CD4-positive, alpha-beta T cell treated with Interleukin-15 for 4 hours (primary cell): ENCODE measurements at places on chromosomes 7 and 10.

DNA sequence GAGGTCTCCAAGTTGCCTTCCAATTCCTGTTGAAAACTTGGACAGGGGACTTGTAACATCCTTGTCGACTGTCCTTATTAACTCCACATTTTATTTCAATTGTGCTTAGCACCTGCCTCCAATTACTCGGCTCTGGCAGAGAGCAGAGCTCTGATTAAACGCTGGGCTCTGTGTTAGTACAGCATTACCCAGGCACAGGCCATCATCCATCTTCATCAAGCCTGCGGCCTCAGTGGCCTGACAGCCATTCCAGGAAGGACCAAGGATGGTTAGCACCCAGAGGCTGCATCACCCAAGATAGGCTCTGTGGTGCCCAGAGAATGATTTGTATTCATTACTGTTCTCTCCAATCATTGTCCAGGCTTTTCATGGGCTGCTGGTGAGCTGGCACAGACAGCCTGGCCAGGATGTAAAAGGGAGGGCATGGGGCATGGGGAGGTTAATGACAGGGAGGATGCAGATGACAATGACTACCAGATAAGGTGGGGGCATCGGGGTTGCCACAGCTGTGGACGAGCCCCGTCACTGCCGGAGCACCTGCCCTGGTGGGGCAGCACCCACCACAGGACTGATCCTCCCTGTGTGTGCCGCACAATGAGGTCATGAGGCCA is 123.3 kb downstream of the PTPN20 start:
- no peak for DNase-seq

GRCh38 chr7:611281-611810 is 91.7 kb upstream of the PDGFA start:
- no peak for DNase-seq

- DNase-seq = no peak
Measured at GRCh38 chr7:1015196-1016121, 28.9 kb upstream of the GPR146 start.

DNA sequence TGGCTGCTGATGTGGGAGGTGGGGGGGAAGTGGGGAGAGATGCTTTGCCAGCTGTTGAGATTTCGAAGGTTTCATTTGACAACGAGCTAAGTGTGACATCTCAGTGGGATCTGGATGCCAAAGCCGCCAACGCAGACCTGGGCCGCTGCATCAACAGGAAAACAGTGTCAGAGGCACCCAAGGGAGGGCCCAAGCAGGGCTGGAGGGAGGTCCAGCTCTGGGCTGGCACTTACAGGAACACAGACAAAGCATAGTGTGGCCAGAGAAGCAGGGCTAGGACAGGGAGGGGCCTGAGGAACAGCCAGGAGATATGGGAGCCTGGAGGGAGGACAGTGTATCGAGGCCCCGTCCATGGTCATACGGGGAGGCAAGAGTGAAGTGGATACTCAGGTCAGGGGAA is 73.1 kb downstream of the GTF2IRD1 start:
- DNase-seq = no peak

GRCh38 chr7:41640487-41640886 is 62.4 kb downstream of the INHBA start:
- DNase-seq = no peak

DNA sequence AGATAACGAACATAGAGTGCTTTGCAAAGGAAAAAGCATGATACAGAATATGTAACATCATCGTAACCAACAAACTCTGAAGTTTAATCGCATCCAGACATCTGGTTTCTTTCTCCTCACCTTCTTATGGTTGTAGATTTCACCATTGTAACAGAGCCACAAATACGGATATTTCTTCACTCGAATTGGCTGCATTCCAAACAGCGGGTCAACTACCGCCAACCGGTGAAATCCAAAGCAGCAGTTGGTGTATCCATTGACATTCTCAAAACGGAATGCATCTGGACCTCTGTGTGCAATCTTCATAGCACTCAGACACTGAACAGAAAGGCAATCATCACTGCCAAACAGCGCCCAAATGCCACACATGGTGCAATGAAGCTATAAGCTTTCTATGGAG is 3.4 kb downstream of the ASNS start:
- no peak for DNase-seq

GRCh38 chr7:133275008-133275407 is 22.1 kb downstream of the EXOC4 start:
- DNase-seq = no peak

- DNase-seq = no peak
Measured at GRCh38 chr10:75108684-75109458, 2.6 kb upstream of the SAMD8 start.

- no peak for DNase-seq
Measured at GRCh38 chr7:27091105-27091504, 4.7 kb downstream of the HOXA1 start.

GRCh38 chr7:141275350-141275749 is 201.5 kb downstream of the TMEM178B start:
- DNase-seq = no peak

GRCh38 chr7:710161-710560 is 16.3 kb upstream of the DNAAF5 start:
- DNase-seq = no peak

GRCh38 chr10:24382596-24382978 is 173.6 kb downstream of the KIAA1217 start:
- no peak for DNase-seq

DNA sequence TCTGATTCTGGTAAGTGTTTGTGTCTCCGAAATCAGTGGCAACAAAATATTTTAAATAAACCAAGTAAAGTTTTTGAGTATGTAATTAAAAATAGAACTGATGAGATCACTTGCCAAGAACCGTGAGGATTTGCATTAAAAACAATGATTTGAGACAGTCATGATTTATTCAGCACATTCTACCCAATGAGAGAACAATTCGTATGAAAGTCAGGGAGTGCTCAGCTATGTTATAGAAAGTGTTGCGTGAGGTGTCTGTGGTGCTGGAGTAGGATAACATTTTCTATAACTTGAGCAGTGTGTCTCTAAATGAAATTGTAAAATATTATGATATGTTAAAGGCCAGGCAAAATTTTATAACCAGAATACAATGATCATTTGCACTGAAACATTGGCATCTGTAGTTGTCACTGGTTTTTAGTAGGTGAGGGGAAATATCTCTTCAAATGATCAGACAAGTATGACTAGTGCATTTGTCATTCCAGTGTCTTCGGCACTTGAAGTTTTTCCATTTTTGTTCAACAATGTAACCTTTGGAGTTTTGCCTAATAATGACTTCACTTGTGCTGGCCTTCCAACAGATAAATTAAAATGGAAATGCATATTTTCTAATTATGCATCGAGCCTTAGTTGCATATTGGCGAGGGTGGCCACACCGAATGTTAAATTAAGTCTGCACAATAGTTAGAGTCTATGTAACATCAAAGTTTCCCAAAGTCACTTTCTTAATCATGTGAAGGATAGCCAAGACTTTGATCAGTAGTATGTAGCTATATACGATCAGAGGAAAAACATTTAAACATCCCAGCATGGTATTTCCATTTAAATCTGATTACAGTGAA is 335.9 kb downstream of the GFRA1 start:
- DNase-seq = no peak
